ENCODE measurements at places on chromosomes 7 and 10. TPM values are rescaled to one million over a fixed set of nuclear protein-coding genes. Genes with fewer than 3 reads are reported as not detected.

GRCh38 chr7:145863-146262, 46.5 kb upstream of the FAM20C start:
- DNase-seq = no peak
- peaks cover 2% of the 10 kb centered on the region for H3K27me3 ChIP-seq
- H3K27ac ChIP-seq = no peak overlapping the region
- peaks cover 14% of the 10 kb centered on the region for H3K36me3 ChIP-seq

DNA sequence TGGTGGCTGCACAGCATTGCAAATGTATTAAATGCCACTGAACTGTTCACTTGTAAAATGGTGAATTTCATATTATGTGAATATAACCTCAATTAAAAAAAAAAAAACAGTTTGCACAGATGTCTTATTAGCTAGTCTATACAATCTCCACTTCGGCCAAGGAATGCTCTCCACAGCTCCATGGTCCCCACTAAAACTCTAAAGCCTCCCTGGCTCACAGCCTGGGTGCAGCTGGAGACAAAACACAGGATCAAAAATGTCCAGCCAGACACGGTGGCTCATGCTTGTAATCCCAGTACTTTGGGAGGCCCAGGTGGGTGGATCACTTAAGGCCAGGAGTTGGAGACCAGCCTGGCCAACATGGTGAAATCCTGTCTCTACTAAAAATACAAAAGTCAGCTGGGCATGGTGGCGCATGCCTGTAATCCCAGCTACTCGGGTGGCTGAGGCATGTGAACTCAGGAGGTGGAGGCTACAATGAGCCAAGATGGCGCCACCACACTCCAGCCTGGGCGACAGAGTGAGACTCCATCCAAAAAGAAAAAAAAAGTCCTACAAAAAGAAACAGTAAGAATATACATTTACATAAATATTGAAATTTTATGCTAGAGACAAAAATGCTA, 66.0 kb downstream of the SRPK2 start:
- no peak overlapping the region for H3K4me3 ChIP-seq
- H3K27ac ChIP-seq = no peak overlapping the region
- no peaks in the 10 kb centered on the region for H3K27me3 ChIP-seq
- no peak for DNase-seq
- peaks cover 10% of the 10 kb centered on the region for H3K36me3 ChIP-seq

DNA sequence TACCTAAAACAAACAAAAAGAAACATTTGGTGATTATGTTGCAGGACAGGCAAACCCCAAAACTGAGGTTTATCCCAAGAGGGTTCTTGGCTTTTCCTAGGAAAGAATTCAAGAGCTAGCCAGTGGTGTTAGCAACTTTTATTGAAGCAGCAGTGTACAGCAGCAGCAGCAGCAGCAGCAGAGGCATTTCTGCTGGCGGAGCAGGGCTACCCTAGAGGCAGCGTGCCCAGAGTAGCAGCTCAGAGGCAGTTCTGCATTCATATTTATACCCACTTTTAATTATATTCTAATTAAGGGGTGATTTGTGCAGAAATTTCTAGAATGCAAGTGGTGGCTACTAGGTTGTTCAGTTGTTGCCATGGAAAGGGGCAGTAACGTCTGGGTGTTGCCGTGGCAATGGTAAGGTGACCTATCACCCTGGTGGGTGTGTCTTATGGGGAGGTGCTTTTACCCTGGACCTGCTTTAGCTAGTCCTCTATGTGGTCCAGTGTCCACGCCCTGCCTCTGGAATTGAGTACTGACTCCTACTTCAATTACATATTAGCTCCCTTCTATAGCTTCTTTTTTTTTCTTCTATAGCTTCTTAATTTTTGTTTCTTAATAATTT, 53.9 kb downstream of the VCL start:
- H3K27ac ChIP-seq = no peak overlapping the region
- no peak for DNase-seq
- H3K4me3 ChIP-seq = no peak overlapping the region

- no peak overlapping the region for H3K4me3 ChIP-seq
- peaks cover 13% of the 10 kb centered on the region for H3K4me1 ChIP-seq
- peak overlapping the region; percentile 50 for H3K27ac ChIP-seq
- H3K36me3 ChIP-seq = peaks cover 34% of the 10 kb centered on the region
- DNase-seq = no peak
Observed at GRCh38 chr7:130641497-130641896, 27.1 kb downstream of the COPG2 start.

Gene PAPSS2
- total RNA-seq = 0.14 TPM

Measured in activated CD8-positive, alpha-beta T cell treated with anti-CD3 and anti-CD28 coated beads for 36 hours (primary cell).